ENCODE measurements at places on chromosomes 1 and 21. TPM values are rescaled to one million over a fixed set of nuclear protein-coding genes. Genes with fewer than 3 reads are reported as not detected.

TRNP1 gene
- not detected for total RNA-seq

SPATA21 gene
- not detected for total RNA-seq

DNA sequence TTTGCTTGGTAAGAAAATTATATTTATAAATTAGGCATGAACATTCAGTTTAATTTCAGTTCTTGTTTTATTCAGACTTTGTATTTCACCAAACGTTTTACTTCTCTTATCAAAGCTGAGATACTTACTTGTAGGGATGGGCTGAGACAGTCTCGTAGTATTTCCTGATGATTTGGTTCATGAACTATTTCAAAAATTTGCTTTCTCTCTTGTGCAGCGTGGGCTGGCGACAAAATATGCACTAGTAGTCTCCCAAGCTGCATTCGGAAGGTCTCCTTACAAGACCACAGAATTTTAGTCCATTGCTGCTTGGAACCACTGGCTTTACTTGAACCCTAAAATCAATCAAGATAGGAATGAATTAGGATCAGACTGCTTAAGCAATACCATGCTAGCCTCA lies 91.7 kb upstream of the GNG4 start:
- no peaks in the 10 kb centered on the region for H3K27me3 ChIP-seq
- peaks cover 40% of the 10 kb centered on the region for H3K36me3 ChIP-seq
- no peaks in the 10 kb centered on the region for H3K4me1 ChIP-seq
- no peak overlapping the region for H3K27ac ChIP-seq
- DNase-seq = no peak

- no peak for DNase-seq
- H3K4me1 ChIP-seq = peaks cover 16% of the 10 kb centered on the region
Observed at GRCh38 chr1:172378109-172378760, 42.2 kb upstream of the C1orf105 start.

CELA3B gene
- not detected for total RNA-seq

DNA sequence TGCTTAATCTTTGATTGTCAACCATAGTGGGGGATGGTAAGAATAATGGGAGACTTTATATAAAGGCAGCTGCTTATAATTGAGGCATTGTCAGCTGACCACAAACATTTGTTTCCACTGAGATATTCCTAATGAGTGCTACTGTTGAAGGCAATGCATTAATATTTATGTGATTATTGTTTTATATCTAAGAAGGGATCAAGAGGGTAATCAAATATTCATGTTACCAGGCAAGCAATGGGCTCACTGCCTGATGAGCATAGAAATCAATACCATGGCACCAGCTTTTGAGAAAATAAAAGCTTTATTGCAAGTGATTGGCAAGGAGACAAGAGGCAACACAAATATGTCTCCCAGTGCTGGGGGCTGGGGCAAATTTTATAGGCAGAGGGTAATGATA lies 706.7 kb upstream of the ADAMTS5 start:
- H3K4me3 ChIP-seq = no peak overlapping the region
- no peaks in the 10 kb centered on the region for H3K4me1 ChIP-seq
- no peaks in the 10 kb centered on the region for H3K27me3 ChIP-seq
- no peak for DNase-seq

NMNAT2 gene
- total RNA-seq = not detected

GRCh38 chr1:205272536-205272935 lies 44.8 kb downstream of the TMCC2 start:
- peaks cover 33% of the 10 kb centered on the region for H3K4me1 ChIP-seq
- H3K27ac ChIP-seq = no peak overlapping the region
- no peak for DNase-seq
- no peaks in the 10 kb centered on the region for H3K36me3 ChIP-seq
- H3K4me3 ChIP-seq = no peak overlapping the region
- no peaks in the 10 kb centered on the region for H3K27me3 ChIP-seq

DNA sequence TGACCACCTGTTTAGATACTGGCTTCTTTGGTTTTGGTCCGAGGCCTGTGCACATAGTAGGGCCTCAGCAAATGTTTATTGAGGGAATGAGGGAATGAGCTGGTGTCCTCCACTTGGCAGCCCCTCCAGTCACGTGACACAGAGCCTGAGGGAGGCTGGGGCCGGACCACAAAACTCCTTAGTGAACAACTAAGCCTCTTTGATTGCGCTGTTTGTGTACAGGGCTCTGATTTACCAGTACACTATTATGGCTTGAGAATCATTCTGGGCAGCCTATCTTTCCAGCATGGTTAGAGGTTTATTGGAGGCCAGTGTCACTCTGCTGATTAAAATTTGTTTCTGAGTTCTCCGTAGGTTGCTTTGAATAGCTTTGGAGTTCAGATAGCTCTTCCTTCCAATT lies 10.2 kb upstream of the LRRN2 start:
- peaks cover 5% of the 10 kb centered on the region for H3K27me3 ChIP-seq
- DNase-seq = no peak
- no peaks in the 10 kb centered on the region for H3K36me3 ChIP-seq
- H3K4me1 ChIP-seq = no peaks in the 10 kb centered on the region
- H3K27ac ChIP-seq = no peak overlapping the region

DNA sequence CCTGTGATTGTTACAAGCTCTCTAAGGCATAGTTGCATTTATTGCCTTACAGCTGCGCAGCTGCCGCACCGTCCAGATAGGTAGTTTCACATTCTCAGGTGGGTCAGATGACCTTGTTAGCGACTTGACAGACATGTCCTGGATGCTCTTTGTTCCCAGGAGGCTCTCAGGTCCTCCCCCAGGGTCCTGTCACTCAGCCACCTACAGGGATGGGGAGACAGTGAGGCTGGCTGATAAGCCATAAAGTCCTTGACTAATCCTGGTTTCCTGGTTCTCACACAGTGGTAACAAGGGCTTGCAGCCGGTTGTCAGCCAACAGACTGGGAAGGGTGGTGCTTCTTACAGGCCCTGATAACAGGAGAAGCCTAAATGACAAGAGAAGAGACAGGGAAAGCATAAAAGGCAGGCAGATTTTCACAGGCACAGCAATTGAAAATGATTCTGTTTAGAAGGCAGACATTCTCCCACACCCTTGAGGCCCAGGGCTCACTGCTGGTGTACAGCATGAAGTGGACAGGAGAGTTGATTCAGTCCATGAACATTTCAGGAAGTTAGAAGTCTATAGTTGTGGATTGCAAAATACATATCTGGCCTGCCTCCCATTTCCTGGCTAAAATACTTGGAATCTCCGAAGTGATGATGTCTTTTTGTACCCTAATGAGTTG lies 2.9 kb downstream of the ARF1 start:
- H3K4me1 ChIP-seq = peaks cover 87% of the 10 kb centered on the region
- peak overlapping the region; percentile 86 for H3K4me3 ChIP-seq
- no peaks in the 10 kb centered on the region for H3K27me3 ChIP-seq
- no peak for DNase-seq

TLCD4 gene
- total RNA-seq = not detected

DNA sequence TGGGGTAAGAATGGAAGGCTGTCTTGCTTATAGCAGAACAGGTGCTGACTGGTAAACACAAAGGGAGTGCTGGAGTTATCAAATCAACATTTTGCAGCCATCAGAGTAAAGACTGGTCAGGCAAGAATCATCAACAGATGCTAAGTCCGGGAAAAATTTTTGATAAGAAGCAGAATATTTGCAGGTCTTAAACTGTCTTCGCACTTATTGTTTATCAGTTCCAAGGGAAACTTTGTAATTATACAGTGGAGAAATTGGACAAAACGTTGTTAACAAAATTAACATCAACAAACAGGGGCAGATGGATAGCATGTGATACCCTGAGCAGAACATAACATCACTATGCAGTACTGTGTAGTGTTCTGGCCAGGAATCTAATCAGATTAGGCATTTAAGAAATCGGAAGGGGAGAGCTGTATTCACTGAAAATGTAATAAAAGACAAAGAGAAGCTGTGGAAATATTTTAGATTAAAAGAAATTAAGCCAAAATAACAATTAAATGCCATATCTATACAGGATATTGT lies 127.1 kb downstream of the DAB1 start:
- H3K36me3 ChIP-seq = no peaks in the 10 kb centered on the region
- DNase-seq = no peak
- no peaks in the 10 kb centered on the region for H3K4me1 ChIP-seq
- no peak overlapping the region for H3K4me3 ChIP-seq

AIRE gene
- total RNA-seq = 0.39 TPM

- no peak for DNase-seq
- peaks cover 6% of the 10 kb centered on the region for H3K4me1 ChIP-seq
- H3K27ac ChIP-seq = no peak overlapping the region
- no peaks in the 10 kb centered on the region for H3K27me3 ChIP-seq
- no peak overlapping the region for H3K4me3 ChIP-seq
- H3K36me3 ChIP-seq = no peaks in the 10 kb centered on the region
Observed at GRCh38 chr1:234320549-234320948, 52.7 kb upstream of the COA6 start.

ACTL8 gene
- not detected for total RNA-seq

LCE1B gene
- not detected for total RNA-seq

- H3K36me3 ChIP-seq = no peaks in the 10 kb centered on the region
- DNase-seq = no peak
- no peaks in the 10 kb centered on the region for H3K27me3 ChIP-seq
- H3K4me3 ChIP-seq = no peak overlapping the region
Observed at GRCh38 chr1:107724648-107725047, 240.3 kb downstream of the VAV3 start.

- H3K4me3 ChIP-seq = no peak overlapping the region
- no peak overlapping the region for H3K27ac ChIP-seq
- H3K36me3 ChIP-seq = peaks cover 6% of the 10 kb centered on the region
Observed at GRCh38 chr21:32455548-32455947, 43.0 kb downstream of the EVA1C start.

DNA sequence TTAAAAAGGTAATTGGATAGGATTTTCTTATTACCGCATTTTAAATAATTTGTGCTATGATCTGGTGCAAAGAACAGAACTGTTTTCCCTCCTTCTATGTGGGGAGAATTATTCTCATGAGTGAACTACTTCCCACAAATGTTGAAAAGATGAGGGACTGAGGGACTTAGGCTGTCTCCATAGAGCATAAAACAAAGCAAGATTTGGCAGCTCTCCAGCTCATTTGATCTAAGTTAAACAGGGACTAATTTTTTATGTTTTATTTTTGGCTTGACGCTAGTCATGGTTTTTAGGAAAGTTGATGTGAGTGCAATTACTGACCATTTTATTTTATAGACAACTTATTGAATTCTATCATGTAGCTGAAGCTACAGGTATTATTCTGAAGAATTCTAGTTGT lies 362.3 kb downstream of the HLX start:
- no peak for DNase-seq
- no peak overlapping the region for H3K4me3 ChIP-seq
- H3K4me1 ChIP-seq = no peaks in the 10 kb centered on the region
- H3K27me3 ChIP-seq = no peaks in the 10 kb centered on the region
- no peak overlapping the region for H3K27ac ChIP-seq
- no peaks in the 10 kb centered on the region for H3K36me3 ChIP-seq

- H3K4me3 ChIP-seq = no peak overlapping the region
- no peaks in the 10 kb centered on the region for H3K27me3 ChIP-seq
- no peaks in the 10 kb centered on the region for H3K4me1 ChIP-seq
- H3K27ac ChIP-seq = no peak overlapping the region
- no peak for DNase-seq
- no peaks in the 10 kb centered on the region for H3K36me3 ChIP-seq
Observed at GRCh38 chr1:62307895-62308492, 11.2 kb downstream of the KANK4 start.

GRCh38 chr1:8947127-8947691 lies 1.5 kb downstream of the CA6 start:
- H3K27ac ChIP-seq = peak overlapping the region; percentile 26
- DNase-seq = peak; percentile 65
- H3K4me1 ChIP-seq = peaks cover 12% of the 10 kb centered on the region
- H3K36me3 ChIP-seq = no peaks in the 10 kb centered on the region
- H3K4me3 ChIP-seq = no peak overlapping the region

GRCh38 chr1:212760126-212760823 lies 31.3 kb downstream of the NSL1 start:
- peaks cover 4% of the 10 kb centered on the region for H3K36me3 ChIP-seq
- no peak overlapping the region for H3K27ac ChIP-seq
- no peaks in the 10 kb centered on the region for H3K27me3 ChIP-seq
- H3K4me1 ChIP-seq = no peaks in the 10 kb centered on the region

GRCh38 chr1:167110586-167110985 lies 16.7 kb downstream of the STYXL2 start:
- H3K36me3 ChIP-seq = no peaks in the 10 kb centered on the region
- H3K4me3 ChIP-seq = no peak overlapping the region
- no peak for DNase-seq

GRCh38 chr1:99533909-99534637 lies 111.8 kb upstream of the PALMD start:
- H3K4me3 ChIP-seq = no peak overlapping the region
- no peaks in the 10 kb centered on the region for H3K27me3 ChIP-seq
- no peaks in the 10 kb centered on the region for H3K36me3 ChIP-seq

OR6N1 gene
- total RNA-seq = not detected

DNA sequence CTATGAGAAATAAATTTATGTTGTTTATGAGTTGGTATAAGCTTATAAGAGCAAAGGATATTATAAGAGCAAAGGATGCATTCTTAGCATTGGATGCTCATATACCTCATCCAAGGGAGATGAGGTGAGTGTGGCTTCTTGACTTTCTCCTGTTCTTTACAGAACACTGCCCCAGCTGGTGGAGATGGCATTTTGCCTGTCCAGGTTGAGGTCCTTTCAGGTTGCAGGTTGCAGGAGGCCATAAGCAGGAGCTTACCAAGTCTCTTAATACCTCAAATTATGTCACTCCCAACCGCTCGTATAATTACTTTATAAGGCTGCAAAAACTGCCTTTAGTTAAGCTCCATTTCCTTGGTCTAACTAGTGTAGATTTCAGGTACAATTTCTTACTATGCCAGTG lies 66.7 kb downstream of the RPE65 start:
- no peak overlapping the region for H3K4me3 ChIP-seq
- no peaks in the 10 kb centered on the region for H3K36me3 ChIP-seq
- H3K27me3 ChIP-seq = no peaks in the 10 kb centered on the region
- H3K27ac ChIP-seq = no peak overlapping the region

GRCh38 chr21:16370186-16370585 lies 640.4 kb downstream of the USP25 start:
- H3K36me3 ChIP-seq = no peaks in the 10 kb centered on the region
- no peak overlapping the region for H3K4me3 ChIP-seq
- no peaks in the 10 kb centered on the region for H3K4me1 ChIP-seq
- H3K27ac ChIP-seq = no peak overlapping the region
- DNase-seq = no peak

- H3K27ac ChIP-seq = no peak overlapping the region
- no peak for DNase-seq
- H3K4me1 ChIP-seq = peaks cover under 1% of the 10 kb centered on the region
- no peak overlapping the region for H3K4me3 ChIP-seq
Observed at GRCh38 chr21:42622284-42622683, 31.1 kb upstream of the PDE9A start.

- H3K4me3 ChIP-seq = no peak overlapping the region
- H3K36me3 ChIP-seq = peaks cover 3% of the 10 kb centered on the region
- no peak for DNase-seq
- H3K27me3 ChIP-seq = no peaks in the 10 kb centered on the region
- no peaks in the 10 kb centered on the region for H3K4me1 ChIP-seq
- H3K27ac ChIP-seq = no peak overlapping the region
Observed at GRCh38 chr1:180117764-180118116, 36.9 kb upstream of the QSOX1 start.

All from CD4-positive, CD25-positive, alpha-beta regulatory T cell (primary cell).